ENCODE measurements at places on chromosomes 6 and 20.

DNA sequence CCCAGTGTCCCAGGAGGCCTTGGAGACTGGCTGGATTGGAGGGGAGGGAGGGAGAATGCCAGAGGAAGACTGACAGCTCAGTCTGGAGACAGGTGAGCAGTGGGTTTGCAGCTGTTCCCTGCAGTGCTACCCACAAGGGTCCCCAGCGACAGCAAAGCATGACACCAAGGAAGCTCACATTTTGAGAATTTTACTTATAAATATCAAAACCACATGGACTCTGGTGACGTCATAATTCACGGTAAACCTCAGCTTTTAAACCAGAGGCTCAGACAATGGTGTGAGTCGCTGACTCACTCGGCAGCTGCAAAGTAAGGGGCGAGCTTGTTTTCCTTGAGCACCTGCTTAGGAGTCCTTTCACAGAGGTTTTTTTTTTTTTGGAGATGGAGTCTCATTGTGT lies 65.2 kb downstream of the THBS2 start:
- DNase-seq: no peak

DNA sequence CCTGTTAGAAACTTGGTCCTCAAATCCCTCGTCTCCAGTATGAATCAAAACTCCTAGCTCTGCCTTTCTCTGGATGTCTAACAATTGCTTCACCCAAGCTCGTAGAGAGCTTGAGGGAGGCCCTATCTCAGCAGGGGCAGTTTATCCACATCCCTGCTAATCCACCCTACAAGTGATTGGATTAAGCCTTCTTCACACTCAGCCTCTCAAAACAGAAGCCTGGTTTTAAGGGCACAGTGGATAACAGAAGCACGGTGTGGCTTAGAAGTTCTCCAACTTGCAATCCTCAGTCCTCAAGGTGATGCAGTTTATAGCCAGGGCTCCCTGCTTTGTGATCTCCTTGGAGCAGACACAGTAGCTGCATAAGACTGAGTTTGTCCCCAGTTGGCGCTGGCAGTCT lies 383.9 kb downstream of the KIF16B start:
- DNase-seq: no peak

DNA sequence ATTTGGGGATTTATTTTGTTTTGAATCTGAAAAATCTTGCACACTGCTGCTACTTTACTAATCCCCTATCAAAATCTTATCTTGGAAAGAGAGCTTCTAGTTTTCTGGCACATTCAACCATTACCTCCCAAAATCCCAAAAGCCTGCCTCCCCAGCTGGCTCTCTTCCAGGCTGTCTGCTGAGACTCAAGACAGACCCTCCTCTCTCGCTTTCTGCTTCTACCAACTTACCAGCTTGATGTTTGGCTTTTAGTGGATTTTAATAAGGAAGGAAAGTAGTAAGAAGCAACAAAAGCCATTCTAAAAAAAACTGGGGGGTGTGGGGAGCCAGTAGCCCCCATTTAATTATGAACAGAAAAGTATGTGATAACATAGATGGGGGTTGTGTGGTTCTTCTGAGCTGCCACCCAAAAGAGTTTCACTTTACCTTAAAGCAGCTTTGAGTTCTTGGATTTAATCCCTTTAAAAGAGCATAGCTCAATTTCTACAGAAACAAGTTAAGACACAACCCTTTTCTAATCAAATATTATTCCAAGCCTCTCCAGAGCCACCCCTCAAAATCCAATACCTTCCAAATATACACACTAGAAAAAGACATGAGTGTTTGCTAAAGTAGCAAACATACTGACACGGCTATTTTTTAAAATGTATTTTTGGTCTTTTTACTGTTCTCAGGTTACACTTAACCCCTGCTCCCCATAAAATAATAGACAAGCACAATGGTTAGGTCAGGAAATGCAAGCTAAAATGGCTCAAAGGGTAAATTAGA lies 71.7 kb downstream of the ATP9A start:
- no peak for DNase-seq

DNA sequence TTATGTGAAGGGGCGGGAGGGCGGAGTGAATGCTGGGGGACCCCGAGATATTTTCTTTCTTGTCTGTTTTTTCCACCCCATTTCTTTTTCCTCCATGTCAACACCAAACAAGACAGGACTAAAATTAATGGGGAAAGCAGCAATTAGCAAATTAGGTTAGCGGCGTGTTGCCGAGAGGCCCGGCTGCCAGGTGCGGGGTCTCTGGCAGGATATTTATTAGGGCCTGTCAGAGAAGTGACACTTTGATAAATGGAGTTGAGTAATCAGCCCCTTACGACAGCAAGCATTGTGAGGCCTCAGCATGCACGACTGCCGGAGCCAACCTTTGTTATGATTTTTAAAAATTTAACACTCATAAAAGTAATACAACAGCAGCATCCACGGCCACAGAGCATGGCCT lies 193.8 kb downstream of the DHX35 start:
- DNase-seq: no peak

DNA sequence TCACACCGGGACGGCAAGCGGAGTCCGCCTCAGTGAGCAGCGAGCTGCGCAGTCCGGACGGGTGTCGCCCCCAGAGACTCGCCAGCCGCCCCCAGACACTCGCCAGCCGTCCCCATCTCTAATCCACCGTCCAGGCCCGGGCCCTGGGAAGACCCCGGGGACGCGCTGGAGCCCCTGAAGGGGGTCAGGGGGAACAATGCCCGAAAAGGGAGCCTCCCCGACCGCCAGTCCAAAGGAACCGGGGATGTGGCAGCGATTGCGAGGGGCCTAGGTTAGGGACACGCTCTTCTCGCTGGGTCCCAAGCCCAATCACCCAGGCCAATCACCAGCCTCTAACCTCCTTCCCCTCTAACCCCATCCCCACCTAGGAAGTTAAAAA lies 33.1 kb downstream of the TFAP2A start:
- no peak for DNase-seq
